ENCODE measurements at places on chromosomes 16 and 17.

DNA sequence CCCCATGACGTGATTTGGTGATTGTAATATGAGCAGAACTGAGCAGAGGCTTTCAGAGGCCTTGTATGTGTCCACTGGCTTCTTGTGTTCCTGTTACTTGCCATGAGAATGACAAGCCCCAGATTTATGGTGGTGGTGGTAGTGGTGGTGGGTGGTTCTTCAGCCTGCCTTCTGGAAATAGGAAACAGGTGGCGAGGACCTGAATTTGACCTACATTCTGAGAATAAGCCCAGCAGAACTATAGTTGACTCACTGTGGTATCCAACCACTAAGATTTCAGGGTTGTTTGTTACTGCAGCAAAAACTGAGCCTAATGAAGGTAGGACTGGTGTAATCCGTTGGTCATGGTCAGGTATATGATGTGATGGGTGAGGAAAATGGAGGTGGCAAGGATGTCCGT, 93.0 kb downstream of the SHISA9 start:
- DNase-seq: no peak

- no peak for DNase-seq
These were observed 42.3 kb upstream of the NKD1 start for GRCh38 chr16:50505714-50506542.

DNA sequence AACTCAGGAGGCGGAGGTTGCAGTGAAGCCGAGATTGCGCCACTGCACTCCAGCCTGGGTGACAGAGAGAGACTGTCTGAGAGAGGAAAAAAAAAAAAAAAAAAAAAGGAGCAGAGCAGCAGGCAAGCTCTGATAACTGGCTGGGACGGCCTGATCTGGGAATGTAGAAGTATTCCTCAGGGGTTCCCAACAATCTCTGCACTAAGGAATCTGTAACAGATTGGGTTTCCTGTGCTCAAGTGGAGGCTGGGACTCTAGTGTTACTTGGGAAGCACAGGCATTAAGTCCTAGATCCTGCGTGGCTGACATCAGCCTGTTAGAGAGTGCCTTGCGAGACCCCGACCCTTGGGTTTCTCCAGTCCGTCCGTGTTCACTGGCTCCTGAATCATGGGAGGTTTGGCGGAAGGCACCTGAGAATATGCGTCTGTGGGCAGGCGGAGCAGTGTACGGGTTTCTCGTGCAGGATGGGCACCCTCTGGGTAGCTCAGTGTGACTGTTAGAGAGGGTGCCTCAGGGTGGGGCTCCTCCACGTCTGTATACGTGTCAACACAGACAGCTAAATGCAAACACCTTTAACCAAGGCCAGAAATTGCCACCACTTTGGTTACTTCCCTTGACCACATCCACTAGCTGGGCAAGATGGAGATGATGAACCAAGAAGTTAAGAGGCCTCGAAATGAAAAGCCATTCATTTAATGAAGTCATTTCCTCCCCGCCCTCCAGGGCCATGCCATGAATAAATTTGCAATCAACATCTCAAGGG, 174.9 kb upstream of the RPL38 start:
- no peak for DNase-seq

GRCh38 chr17:38322156-38322779, 21.5 kb downstream of the GPR179 start:
- no peak for DNase-seq

DNA sequence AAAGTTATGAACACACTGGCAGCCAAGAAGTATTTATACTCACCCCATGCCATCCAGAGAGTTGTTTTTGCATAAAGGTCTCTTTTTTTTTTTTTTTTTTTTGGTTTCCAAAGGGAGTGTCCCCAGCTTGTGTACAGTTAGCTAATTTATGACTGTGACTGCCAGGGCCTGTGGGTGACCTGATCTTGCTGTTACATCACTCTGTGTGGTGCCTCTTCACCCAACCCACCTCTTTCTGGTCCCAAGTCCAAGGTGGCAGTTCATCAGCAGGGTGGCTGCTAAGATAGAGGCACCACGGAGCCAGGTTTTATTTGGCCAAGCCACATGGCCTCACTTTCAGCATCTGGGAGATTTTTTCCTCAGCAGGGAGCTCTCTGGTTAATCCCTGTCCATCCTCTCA, at the start of gene NOS2:
NOS2 (minus strand) TSS at position 8 of the 400 bp plus-strand sequence. CDS start 1,720 bp downstream, outside the sequence.
- no peak for DNase-seq

GRCh38 chr17:80422276-80422675, 7.3 kb downstream of the ENDOV start:
- DNase-seq: no peak

DNA sequence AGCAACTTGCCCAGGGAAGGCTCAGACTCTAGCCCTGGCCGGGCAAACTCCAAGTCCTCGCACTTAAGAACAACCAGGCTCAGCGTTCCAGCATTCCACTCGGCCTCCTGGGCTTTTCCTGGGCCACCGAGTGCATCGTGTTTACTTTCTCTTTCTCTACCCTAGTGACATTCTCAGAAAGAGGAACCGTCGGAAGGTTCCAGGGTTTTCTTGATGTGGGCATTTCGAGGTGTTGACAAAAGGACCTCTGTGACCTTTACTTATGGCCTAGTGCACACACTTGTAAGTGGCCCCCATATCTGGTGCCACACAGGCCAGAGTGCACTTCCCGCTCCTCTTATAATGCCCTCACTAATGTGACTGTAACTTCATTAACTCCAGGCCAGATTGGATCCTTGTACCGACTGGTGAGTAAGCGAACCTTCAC, 3.1 kb upstream of the BANP start:
- DNase-seq: no peak

DNA sequence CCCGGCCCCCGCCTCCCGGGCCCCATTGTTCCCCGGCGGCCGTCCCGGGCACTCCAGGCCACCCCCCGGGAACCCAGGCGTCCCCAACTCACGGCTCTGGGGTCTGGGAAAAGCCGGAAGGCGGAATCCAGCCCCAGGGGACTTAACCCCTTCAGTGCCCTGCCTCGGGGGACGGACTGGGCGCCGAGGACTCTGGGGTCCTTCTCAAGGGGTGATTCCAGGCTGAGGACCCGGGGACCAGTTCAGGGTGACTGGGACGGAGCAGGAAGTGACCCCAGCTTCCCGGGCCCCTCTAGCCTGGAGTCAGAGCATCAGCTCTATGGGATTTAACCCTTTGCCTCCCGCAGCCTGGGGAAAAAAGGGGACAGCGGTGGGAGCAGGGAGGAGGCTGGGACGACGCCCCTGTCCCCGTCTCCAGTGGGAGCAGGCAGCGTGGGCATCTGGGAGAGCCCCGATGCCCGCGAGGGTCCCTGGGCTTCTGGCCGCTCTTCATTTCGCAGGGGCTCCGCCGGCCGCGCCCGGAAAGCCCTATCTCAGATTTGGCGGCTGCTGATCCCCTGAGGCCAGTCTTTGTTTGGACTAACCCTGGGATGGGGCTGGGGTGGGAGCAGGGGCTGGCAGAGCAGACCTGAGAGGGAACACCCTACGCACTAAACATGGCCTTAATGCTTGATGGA, at the start of gene ZNF629:
ZNF629 (minus strand) TSS at position 270 of the 677 bp plus-strand sequence. CDS start 2,723 bp downstream, outside the sequence.
- DNase-seq: peak; percentile 38

GRCh38 chr17:80427366-80428282, 12.7 kb downstream of the ENDOV start:
- DNase-seq: no peak

- no peak for DNase-seq
These were observed 58.4 kb downstream of the TMEM100 start for GRCh38 chr17:55664287-55664686.

DNA sequence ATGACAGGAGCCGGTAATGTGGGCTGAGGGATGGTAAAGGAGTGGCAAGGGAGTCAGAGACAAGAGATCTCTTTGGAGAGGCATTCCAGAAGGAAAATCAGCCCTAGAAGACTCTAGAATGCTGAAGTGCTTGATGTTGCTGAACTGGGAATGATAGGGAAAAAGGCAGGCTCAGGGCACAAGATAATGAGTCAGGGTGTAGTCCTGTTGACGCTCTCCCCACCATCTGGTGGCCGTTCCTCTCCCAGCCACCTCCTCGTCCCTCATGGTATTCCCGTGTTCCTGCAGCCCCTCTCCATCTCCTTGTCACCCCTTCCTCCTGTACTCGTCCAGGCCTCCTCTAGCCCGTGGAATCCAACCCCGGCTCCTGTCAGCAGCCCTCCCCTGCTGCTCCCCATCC, 11.1 kb upstream of the ALDOA start:
- no peak for DNase-seq

- DNase-seq: peak; percentile 58
These were observed 196.3 kb downstream of the AXIN2 start for GRCh38 chr17:65365169-65365568.

GRCh38 chr16:24113115-24113745, 142.9 kb upstream of the CACNG3 start:
- DNase-seq: no peak

DNA sequence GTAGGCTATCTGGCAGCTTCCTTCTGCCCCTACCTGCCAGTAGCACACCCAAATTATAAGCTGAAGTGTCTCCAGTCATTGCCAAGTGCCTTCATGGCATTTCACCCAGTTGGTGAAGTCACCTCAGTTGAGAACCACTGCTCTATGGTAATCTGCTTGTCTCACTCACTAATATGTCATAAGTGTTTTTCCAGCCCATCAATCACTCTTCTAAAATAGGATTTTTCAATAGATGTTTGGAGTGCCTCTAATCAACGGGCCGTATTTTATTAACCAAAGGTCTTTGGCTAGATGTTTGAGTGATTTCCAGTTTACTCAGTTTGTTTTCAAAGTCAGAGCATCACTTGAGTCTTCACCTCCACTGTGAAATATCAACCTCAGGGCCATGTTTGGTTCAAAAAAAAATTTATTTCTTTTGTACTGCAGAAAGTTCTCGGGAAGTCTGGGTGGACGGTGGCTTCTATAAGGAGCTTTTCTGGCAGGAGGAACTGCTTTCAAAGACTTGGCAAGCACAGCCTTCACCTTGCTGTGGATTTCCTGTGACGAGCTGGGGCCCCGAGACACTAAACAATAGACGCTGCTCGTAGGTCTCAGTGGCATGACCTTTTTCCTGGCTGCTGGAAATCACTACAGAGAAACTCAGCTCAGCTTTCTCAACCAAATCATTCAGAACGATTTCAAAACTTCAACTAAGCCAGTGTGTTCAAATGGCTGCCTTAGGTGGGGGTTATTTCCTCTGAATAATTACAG, 95.2 kb upstream of the FOXF1 start:
- DNase-seq: no peak

DNA sequence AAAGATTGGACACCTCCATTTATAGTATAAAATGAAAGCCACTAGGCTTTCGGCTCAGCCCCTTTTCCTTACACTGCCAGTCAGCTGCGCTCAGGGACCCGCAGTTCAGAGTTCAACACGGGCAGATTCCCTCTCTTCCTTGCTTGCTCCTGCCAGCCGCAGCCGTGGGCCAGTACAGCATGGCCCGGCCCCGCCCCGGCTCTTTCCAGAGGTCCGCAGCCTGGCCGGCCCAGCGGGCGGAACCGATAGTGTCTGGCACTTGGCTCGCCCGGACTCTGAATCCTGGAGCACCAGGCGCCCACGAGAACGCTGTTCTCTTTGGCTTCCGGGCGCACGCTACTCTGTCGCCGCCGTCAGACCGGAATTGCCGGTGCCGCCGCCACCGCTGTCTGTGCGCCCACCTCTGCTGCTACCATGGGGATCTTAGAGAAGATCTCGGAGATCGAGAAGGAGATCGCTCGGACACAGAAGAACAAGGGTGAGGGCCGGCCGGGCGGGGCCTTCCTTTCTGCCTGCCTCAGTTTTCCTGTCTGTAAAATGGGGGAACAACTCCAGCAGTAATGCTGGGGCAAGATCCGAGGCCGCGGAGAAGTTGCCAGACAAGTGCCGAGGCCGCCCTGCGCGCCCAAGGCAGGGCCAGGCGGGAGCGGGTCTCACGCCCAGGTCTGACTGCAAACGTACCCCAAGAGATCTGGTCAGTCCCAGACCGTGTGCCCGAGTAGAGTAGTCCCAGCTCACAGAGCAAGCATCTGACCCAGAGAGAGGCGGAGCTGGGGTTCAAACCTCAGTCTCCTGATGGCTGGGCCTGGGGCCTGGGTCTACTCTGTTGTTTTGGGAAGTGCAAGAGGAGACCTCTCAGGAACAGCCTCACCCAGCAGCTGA, at the start of gene DRG2:
DRG2 (plus strand) TSS at position 339 of the 882 bp plus-strand sequence; CDS start at position 415, 76 bp downstream.
- DNase-seq: peak; percentile 89

DNA sequence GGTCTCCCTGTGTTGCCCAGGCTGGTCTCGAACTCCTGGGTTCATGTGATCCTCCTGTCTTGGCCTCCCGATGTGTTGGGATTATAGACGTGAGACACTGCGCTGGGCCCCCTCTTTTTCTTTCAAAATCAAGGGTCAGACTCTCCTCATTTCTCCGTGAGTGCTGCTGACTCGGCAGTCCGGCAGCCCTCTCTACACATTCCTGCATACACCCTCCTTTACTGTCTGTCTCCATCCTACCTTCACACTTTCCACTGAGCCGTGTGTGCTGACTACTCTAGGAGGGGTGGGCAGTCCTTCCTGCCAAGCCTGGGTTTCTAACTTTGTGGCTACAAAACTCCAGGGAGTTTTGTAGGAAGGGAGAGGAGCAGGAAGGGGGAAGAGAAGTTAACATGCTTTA, 195.2 kb downstream of the PARN start:
- DNase-seq: no peak

DNA sequence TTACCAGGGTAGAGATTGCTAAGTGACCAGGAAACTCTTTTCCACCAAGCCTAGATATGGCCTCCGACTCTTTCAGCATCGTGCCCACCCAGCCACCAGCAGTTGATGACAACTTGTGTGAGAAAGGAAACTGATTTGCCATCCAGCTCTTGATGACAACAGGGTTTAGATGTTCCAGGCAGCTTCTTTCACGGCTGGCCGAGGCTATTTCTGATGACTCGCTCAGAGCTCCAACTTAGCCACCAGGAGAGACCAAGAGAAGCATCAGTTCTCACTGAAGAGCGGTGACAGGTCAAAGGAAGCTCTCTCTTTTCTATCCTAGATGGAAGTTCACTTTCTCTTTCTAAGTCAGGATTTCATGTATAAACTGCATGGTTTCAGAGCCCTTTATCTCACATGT, 61.2 kb downstream of the MPHOSPH6 start:
- DNase-seq: no peak

GRCh38 chr17:16448490-16448889, 33.1 kb downstream of the TRPV2 start:
- no peak for DNase-seq

DNA sequence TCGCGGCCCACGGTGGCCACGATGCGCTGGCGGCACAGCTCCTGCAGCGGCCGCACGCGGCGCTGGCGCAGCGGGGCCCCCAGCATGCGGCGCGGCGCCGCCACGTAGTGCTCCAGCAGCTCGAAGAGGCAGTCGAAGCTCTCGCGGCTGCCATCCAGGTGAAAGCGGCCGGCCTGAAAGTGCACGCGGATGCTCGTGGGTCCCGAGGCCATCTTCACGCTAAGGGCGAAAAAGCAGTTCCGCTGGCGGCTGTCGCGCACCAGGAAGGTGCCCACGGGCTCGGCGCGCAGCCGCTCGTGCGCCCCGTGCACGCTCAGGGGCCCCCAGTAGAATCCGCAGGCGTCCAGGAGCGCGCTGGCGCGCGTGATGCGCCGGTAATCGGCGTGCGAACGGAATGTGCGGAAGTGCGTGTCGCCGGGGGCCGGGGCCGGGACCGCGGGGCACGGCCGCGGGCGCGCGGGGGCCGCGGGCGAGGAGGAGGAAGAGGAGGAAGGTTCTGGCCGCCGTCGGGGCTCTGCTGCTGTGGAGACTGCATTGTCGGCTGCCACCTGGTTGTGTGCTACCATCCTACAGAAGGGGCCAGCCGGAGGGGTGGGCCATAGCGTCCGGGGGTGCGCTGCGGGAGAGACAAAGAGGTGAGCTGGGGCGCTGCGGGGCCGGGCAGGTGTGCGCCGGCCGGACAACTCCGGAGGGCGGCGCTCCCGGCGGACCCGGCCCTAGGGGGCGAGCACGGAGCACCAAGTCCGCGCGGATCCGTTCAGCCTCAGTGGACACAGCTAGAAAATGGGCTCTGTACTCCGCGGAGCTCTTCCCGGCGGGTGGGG, 879 bp downstream of the SOCS1 start:
- DNase-seq: no peak

Measured in skin of body (tissue), 3 donors.